T1000 (cell line): ENCODE measurements at places on chromosomes 6 and 20.

GRCh38 chr20:22729616-22730236 lies 145.4 kb upstream of the FOXA2 start:
- DNase-seq: no peak

GRCh38 chr6:35907750-35908149 lies 13.1 kb downstream of the SRPK1 start:
- DNase-seq: no peak

GRCh38 chr20:62875419-62876361 lies 14.1 kb upstream of the TCFL5 start:
- peak; percentile 61 for DNase-seq

DNA sequence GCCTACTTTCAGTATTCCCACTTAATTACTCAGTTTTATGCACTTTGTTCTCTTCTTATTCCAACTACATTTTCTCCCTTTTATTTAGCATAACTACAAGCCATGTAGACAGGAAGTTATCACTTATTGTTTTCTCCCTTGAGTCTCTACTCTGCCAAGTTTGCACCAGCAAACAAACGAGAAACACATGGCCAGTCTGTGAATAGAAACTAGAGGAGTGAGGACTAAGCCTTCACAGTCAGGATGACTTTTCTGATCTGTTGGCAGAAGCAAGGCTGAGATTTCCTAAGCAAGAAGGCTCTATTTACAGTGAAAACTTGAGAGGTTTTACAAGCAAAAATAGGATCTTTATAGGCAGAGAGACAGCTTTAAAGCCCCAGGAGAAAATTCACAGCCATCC lies 69.8 kb upstream of the TINAG start:
- DNase-seq: no peak

GRCh38 chr20:40467067-40467466 lies 222.0 kb downstream of the MAFB start:
- DNase-seq: no peak

DNA sequence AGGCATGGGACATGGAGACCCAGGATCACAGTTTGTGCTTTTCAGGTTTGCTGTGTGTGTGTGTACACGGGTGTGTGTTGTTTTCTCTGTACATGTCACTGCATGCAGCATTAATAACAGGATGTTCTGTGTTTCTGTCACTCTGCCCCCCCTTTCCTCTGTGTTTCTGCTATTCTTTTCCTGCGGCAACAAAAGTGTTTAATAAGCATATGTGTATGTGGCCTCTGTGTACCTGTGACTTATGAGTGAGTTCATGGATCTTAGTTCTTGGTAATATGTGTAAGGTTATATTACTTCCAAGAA lies 9.8 kb downstream of the SYNGAP1 start:
- DNase-seq: no peak

- DNase-seq: no peak
These were observed 6.2 kb downstream of the PSMA7 start for GRCh38 chr20:62137092-62137384.

GRCh38 chr20:3447321-3447720 lies 23.5 kb upstream of the ATRN start:
- DNase-seq: no peak

- DNase-seq: no peak
These were observed 31.4 kb upstream of the TASP1 start for GRCh38 chr20:13670160-13670559.

DNA sequence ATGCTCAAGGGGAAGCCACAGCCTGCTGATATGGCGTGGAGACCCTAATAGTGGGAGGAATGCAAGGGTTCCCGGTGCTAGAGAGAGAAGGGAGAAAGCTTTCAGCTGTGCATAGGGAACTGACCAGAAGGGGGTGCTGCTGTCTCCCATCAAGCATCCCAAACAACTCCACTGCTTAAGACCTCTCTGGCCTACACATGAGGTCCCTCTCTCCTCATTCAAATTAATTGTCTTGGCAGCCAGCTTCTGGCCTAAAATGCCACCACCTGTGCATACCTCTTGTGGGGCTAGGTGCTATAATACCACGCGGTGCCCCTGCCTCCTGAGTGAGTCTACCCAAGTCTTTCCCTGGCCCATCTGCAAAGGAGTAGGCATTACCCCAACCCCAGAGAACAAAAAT lies 14.5 kb downstream of the ADISSP start:
- no peak for DNase-seq

DNA sequence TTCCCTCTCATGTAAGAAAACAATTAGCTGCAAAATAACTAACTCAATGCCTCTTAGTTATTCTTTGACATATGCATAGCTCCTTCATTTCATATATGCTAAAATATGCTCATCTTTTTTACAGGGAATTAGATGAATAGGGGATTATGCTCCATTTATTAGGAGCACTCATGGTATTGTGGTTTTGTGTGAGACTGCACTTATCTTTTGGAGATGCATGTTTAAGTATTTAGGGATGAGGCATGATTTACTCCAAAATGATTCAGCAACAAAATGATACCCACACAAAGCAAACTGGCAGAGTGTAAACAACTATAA lies 8.8 kb downstream of the BNIP5 start:
- DNase-seq: no peak

DNA sequence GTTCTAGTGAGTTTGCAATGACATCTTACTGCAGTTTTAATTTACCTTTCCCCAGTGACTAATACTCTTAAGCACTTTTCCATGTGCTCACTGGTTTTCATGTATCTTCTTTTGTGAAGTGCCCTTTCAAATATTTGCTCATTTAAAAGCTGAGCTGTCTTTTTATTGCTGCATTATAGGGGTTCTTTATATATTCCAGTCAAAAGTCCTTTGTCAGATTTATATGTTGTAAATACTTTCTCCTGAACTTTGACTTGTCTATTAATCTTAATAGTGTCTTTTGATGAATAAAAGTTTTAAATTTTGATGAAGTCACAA lies 50.2 kb upstream of the ELOVL5 start:
- DNase-seq: no peak

DNA sequence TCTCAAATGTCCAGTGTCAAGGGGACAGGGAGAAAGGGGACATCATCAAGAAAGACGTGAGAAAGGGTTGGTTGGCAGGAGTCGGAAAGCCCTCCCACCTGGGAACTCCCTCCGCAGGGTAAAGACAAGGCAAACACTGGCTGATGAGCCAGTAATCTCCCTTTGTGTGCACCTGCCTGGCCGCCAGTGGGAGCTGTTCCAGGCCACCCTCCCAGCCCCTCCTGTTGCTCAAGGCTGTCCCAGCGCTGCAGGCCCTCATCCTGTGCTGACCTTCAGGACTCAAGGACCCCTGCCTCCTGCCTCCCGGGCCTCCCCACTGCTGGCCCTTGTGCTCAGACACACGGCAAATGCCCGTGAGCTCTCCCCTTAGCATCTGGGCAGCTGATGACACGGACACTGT lies 7.4 kb downstream of the FRMD1 start:
- no peak for DNase-seq

GRCh38 chr6:121592261-121592935 lies 157.0 kb downstream of the GJA1 start:
- no peak for DNase-seq

DNA sequence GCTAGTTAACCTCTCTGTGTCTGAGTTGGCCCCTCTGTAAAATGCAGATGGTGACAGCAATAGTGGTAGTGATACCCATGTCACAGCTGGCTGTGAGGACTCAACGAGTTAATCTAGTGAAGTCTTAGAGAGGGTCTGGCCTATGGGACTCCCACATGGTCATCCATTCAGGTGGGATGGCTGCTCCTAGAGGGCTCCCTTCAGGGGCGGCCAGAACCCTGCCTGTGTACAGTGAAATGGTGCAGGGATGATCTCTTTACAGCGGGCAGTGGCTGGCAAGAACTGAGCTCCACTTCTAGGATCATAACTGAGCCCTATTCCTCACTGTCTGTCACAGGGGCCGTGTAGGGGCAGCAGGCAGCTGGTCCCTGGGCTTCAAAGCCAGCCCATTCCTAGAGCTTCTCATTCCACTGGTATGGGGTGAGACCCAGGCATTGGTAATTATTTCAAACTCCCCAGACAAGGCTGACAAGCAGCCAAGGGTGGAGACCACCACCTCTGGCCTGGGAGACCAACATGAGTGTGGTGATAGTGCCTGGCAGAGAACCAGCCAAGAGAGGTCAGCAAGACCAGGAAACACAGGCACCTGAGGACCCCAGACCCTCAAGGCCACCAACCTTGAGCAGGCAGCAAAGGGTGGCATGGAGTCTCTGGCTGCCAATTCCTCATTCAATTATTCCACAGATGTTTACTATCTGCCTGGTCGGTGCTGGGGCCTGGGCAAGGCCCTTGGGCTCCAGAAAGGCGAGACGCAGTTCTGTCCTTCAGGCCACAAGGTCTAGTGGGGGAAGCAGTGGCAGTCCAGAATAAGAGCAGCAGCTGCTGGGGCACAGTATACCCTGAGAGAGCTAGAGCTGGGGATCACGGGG lies 103.4 kb downstream of the MRPL14 start:
- DNase-seq: no peak

- DNase-seq: no peak
These were observed 538.0 kb upstream of the SLC35B3 start for GRCh38 chr6:8973395-8973794.

GRCh38 chr6:16391451-16391912 lies 153.1 kb downstream of the GMPR start:
- no peak for DNase-seq

- no peak for DNase-seq
These were observed 6.2 kb upstream of the TNFRSF6B start for GRCh38 chr20:63690003-63690897.

- DNase-seq: no peak
These were observed 269.3 kb downstream of the DLL1 start for GRCh38 chr6:170021579-170021978.

GRCh38 chr20:18055261-18055660 lies 2.5 kb downstream of the OVOL2 start:
- no peak for DNase-seq

DNA sequence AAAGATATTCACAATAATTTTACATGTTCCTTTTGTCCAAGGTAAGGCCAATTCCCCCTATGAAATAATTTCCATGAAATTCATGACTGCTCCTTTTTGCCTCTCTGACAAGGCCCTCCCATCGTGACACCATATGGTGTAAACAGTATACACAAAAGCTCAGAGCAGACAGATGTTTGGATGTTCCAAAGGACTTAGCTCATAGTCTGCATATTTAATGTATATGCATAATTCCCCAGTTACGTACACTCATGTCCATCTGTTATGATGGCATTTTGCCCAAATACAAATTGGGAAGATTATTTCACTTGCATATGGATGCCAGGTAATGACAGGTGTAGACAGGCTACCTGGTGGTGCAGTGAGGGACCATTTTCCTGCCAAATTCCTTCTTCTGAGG lies 376.5 kb downstream of the KHDRBS2 start:
- DNase-seq: no peak

- no peak for DNase-seq
These were observed 590 bp downstream of the RNF217 start for GRCh38 chr6:124962639-124963415.

- no peak for DNase-seq
These were observed 175.5 kb downstream of the ATXN1 start for GRCh38 chr6:16585805-16586204.

DNA sequence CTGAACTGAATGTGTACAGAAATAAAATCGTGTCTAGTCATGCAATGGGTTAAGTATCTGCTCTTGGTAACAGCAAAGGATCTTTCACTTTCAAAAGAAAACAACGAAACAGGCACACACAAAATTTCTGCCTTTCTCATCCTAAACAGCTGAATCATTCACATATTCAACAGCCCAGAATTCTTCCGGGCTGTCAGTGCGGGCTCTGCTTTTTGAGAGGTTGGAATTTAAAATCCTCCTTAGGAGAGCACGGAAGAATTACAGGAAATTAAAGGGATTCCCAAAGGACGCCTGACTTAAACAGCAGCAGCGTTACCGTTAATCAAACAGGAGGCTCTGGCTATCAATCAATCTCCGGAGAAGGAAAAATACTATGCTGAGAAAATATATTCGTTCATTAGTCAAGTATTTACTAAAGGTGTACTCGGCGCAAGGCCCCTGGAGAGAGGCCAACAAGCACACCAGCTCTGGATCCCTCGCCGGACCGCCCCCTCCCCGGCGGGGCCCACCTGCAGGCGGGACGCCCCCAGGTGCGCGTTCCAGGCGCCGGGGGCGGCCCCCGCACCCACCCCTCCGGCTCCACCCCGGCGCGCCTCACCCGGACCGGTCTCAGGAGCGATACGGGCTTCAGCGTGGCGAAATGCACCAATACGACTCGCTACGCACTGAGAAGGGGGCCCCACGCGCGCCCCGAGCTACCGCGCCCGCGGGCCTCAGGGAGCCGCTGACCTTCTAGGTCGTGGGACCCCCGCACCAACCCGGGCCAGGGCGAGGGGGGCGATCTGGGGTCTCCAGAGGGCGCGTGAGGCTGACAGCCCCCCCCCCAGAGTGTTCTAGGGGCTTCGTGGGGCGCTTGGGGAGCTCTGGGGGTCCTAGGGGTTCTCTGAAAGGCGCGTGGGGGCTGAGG lies 1.0 kb downstream of the NAPB start:
- no peak for DNase-seq
